AG04450 (cell line): ENCODE measurements at places on chromosomes 11 and 22.

GRCh38 chr11:83671289-83671688 is 385.1 kb upstream of the CCDC90B start:
- DNase-seq = no peak

- no peak for DNase-seq
These were observed 75.8 kb downstream of the RAB30 start for GRCh38 chr11:82995754-82996398.

DNA sequence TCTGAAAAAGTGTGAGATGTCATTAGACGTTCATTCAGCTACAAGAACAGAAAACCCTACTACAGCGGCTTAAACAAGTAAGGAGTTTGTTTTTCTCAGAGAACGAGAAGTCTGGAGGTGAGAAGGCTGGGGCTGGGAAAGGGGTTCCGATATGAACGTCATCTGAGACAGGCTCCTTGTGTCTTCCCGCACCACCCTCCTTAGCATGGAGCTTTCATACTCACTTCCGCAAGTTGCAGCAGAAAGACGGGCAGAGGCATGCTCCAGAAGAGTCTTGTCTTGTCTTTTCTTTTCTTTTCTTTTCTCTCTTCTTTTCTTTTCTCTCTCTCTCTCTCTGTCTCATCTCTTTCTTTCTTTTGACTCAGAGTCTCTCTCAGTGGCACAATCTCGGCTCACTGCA is 3.6 kb downstream of the TMEM45B start:
- DNase-seq = no peak

DNA sequence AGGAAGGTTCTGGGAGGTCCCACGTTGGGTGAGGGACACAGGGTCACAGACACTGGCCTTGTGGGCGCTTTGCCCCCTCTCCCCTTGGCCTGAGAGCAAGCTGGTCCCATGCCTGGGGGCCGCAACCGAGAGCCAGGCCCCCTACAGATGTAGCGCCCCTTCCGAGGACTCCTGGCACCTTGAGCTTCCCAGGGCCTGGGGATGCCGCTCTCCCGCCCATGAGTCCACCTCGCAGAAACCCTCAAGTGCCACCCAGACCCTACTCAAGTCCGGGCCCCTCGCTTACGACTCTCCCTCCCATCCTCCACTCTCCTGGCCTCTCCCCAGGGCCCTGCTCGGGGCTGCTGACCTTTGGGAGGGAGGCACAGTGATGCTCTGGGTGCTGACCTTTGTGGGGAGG is 204.0 kb downstream of the BRD1 start:
- no peak for DNase-seq
